ENCODE measurements at places on chromosomes 7 and 10.

DNA sequence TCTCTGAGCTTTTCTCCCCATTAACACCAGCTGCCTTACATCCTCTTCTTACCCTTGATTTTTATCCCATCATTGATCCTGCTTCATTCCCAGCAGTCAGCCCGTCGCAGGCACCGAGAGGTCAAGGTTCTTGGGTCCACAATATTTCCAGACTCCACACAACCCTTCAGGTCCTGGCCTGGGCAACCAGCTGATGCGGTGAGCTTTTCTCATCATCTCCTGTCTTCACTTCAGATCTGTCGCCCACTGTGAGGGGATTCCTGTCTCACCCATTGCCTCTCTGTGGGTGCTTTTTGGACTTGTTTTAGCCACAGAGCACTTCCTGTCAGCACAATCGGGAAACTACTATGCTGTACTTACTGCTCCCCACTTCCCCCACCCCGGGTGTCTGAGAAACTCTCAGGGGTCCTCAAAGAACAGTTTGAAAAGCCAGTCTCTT lies 8.4 kb upstream of the PVRIG start:
- no peak for DNase-seq

DNA sequence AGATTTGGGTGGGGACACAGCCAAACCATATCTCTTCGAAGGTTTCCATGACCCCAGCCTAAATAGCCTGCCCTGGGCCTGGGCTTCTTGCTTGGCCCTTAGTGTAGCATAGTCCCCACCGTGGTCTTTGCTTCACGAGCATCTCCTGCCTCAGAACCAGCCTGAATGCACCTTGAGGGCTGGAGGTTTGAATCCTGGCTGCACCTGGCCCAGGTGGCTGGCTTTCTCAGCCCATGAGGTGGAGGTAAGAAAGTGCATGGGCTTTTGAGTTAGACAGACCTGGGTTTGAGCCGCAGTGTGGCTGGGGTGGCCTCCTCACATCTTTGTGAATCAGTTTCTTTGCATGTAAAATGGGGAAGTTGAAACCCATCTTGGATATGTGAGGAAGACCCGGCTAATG lies 24.2 kb upstream of the PCBD1 start:
- no peak for DNase-seq

- DNase-seq = no peak
Measured at GRCh38 chr7:88204525-88205110, 15.2 kb downstream of the SRI start.

DNA sequence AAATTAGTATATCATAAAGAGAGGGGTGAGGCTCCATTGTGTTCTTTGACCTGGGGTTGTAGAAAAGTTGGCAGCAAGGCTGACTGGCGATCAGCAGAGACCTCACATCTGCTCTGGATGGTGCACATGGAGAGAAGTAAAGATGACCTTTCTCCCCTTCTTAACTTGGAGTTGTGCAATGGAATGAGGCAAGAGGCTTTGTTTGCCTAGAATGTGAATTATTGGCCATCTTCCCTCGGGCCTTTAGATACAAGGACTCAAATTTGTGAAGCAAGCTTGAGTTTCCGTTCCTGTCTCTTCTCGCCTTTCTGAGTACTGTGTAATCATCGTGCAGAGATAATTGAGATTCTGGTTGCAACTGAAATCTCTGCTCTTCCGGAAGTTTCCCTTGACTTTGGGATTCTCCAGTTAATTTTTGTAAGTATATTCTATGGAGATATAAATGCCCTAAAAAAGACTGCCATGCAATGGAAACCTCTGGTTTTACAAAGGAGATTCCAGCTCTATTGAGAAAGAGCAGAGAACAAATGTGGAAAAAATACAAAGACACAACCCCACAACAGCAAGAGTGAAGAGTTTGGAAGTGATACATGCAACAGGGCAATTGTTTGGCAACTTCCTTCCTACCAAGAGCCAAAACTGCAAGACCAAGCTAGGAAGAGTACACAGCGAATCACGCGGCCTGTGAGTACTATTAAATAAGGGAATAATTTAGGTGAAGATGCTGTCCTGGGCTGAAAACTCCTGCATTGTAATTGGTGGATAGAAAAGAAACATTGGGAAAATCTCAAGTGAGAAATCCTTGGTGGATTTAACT lies 542.3 kb upstream of the NRP1 start:
- no peak for DNase-seq

DNA sequence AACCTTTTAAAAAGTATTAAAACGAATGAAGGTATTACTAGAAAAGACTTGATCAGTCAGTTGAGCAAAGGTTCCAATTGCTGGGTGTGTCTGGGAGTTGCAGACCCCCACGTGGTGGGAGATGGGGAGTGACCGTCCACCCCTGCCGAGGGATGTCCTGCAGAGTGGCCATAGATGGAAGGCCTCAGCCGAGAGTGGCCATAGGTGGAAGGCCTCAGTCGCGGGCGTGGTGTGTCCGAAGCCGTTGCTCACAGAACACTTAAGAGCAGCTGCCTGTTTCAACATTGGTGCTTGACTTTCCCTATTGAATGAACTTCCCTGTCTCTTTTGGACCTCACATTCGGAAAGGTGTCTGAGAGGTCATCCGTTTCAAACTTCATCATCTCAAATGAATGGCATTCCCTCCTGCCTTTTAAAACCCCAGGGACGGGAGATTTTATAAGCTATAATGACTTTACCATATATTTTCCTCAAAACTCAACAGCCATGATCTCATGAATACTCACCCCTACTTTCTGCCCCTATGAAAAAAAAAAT lies 69.4 kb downstream of the CAMK1D start:
- DNase-seq = peak; percentile 51

DNA sequence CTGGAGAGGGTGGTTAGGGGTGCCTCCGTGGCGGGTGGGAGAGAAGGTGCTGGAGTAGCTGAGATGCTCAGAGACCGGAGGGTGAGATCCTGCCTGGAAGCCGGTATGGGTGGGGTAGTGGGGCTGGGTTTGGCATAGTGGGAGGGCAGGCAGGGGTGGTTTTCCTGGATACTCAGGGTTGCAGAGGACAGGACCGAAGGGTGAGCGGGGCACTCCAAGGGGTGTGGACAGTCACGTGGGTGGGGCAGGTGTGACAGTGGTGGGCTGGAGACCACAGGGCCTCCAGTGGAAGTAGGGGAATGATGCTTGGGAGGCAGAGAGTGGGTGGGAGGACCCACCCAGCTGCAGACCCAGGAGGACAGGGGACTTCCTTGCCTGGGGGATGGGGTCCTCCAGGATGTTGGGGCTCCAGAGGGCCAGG lies 1.9 kb downstream of the SCART1 start:
- DNase-seq = no peak
